ENCODE measurements at places on chromosomes 3 and 15.

GRCh38 chr3:71641674-71642073 is 58.1 kb upstream of the FOXP1 start:
- peak; percentile 14 for DNase-seq

DNA sequence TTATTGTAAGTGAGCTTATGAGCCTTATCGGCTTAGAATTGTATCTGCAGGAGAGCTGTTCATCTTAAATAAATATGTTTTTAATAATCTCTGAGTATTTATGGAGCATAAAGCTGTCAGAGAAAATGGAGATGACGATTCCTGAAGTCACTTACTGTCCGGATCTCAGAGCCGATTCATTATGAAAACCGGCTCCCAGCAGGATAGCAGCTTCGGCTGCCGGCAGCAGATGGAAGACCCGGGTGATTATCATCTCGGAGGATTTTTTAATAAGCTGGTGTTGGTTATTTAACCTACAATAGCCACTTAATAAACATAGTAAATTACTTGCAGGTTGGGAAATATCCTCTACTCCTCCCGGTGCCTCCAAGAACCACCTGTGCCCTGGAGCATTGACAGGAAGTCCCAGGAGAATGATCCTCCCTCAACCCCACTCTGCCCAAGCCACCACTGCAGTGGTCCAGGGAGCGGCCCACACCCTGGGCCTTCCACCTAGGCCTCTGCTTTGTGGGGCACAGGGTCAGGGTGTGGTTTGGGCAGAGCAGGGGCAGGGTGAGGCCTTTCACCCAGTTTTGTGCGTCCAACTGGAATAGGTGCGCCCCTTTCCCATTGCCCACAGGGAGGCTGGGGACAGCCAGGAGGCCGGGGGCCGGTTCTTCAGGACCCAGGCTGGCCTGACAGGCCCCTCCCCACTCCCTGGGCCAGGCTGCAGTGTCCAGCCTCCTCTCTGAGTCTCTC is 42.2 kb upstream of the PRR23E start:
- DNase-seq, result no peak

- DNase-seq, result peak; percentile 42
Measured at GRCh38 chr3:36944012-36944640, 728 bp downstream of the TRANK1 start.

- peak; percentile 15 for DNase-seq
Measured at GRCh38 chr3:113825090-113825489, 13.5 kb upstream of the GRAMD1C start.

GRCh38 chr3:3800685-3801493 is 1.7 kb downstream of the LRRN1 start:
- DNase-seq, result no peak

GRCh38 chr3:9809239-9809614 is 835 bp upstream of the TTLL3 start:
- DNase-seq, result no peak

DNA sequence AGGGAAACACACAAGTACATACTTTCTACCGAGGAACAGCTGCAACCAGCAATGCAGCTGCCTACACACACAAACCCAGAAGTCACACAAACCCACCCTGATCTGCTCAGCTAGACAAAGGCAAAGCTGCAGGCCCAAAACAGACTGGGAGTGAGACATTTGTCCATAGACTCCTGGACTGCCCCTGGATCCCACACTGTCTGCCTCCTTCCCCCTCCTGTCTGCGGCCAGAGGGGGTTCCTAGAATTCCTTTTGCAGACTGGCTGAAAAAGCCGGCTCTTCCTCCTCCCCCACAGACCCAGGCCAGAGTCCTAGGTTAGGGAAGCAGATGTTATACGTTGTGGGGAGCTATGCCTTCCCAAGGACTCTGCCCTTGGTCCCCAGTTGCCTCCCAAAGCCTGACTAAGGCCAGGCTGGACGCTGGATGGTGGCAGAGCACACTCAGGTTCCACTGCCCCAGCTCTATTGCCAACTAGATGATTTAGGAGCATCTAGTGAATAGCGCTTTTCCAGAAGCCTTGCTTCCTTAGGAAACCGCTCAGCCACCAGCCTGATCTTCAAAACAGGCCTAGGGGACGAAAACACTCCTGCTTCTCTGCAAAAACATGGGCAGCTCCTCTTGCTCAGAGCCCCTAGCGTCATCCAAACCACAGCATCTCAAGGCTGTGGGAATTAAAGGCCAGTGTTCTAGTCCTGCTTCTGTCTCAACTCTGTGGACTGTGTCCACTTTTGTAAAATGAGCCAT is 37.4 kb upstream of the CILP start:
- no peak for DNase-seq

GRCh38 chr3:64318668-64319271 is 93.5 kb upstream of the PRICKLE2 start:
- no peak for DNase-seq

GRCh38 chr3:43769885-43770425 is 79.2 kb downstream of the ABHD5 start:
- no peak for DNase-seq

- DNase-seq, result no peak
Measured at GRCh38 chr15:37368961-37369360, 268.6 kb upstream of the MEIS2 start.

DNA sequence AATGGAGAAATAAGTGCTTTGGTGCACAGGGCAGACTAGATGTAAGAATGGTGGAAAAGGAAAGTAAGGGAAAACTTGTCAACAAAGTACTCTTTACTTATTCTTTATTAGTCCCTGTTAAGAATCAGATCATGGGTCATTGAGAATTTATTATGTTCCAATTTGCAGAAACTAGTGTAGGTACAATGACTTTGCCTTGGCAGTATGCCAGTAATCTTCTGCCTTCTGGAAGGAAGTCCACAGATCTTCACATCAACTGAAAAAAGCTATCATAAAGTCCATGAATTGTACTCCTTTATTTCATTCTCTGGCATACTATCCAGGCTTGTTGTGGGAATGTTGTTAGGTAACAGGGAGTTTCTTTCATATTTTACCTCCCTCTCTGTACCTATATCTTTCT is 88.2 kb upstream of the FLNB start:
- no peak for DNase-seq

- no peak for DNase-seq
Measured at GRCh38 chr3:127152684-127153505, 40.0 kb upstream of the PRR23E start.

- no peak for DNase-seq
Measured at GRCh38 chr3:89212619-89213018, 105.2 kb downstream of the EPHA3 start.

DNA sequence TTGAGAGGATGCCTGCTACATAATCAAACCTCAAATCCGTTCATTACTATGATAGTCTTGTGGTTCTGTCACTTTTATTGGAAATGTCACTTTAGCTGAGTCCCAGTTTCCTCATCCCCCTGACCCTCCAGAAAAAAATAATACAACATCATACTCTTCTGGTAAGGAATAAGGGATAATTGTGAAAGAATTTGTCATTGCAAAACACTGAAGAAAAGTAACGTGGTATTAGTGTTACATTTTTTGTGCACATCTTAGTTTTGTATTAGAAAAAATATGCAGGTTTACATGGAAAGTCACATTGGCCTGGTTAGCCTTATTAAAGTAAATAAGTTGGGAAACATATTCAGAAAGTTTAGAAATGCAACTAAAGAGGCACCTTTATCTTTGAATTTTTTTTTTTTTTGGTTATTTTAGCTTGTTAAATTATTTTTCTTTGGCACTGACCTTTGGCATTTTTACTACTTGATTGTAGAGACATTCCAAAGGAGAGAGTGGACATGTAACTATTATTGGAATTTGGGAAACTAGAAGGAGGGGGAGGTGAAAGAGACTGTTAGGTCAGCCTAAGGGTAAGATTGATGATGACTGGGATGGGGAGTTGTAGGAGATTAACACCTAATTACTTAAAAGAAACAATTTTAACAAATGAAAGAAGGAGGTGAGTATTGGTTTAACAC is 462.2 kb upstream of the RARB start:
- no peak for DNase-seq

DNA sequence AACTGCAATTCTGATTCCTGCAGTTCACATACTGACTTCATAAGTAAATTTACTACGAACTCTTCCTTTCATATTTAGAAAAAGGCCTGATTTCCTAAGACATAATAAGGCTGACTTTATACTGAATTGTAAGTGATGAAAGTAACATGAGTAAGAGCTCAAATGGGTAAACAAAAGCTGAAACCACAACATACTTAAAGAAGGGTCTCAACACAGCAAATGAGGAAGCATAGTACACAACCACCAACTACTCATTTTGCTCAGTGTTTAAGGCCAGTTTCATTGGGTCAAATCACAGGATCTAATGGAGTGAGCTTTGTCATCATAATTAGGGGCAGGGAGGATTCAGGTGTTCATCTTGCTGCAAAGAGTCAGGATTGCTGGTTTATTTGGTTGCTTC is 81.4 kb downstream of the SETD2 start:
- peak; percentile 49 for DNase-seq

- DNase-seq, result no peak
Measured at GRCh38 chr3:49057268-49057667, 28.1 kb upstream of the IMPDH2 start.

DNA sequence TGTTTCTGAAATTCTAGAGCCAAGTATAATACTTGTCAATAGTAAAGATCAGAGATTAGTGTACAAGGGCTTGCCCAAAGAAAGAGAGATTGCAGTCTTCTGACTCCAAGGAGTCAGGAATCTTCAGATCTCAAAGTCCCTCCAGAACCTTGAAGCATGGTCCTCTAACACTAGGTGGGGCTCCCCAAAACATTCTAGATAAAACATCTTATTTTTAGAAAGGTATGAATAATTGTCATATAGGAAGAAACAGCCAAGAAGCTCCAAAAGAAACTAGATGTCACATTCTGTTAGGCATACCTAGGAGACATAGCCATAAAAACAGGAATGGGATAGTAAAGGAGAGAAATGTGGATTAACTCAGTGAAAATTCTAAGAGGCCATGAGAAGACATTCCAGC is 10.7 kb downstream of the MUC13 start:
- DNase-seq, result no peak

DNA sequence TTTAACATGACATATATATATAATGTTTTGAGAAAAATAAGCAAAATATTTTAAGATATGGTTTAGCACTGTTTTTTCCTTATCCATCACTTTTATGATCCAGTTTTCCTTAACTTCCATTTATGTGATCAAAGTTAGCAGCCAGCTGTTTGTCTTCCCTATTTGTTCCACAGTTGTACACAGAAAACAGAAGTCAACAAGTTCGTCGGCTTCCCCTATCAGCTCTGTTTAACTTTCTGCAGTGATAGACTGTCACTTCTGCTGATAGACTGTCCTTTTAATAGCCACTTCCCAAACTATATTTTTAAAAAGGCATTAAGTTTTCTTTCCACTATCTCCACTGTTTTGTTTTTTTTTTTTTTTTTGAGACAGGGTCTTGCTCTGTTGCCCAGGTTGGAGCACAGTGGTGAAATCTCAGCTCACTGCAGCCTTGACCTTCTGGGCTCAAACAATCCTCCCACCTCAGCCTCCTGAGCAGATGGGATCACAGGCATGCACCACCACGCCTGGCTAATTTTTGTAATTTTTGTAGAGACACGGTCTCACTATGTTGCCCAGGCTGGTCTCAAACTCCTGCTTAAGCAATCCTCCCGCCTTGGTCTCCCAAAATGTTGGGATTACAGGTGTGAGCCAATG is 7.2 kb downstream of the FSD2 start:
- no peak for DNase-seq

DNA sequence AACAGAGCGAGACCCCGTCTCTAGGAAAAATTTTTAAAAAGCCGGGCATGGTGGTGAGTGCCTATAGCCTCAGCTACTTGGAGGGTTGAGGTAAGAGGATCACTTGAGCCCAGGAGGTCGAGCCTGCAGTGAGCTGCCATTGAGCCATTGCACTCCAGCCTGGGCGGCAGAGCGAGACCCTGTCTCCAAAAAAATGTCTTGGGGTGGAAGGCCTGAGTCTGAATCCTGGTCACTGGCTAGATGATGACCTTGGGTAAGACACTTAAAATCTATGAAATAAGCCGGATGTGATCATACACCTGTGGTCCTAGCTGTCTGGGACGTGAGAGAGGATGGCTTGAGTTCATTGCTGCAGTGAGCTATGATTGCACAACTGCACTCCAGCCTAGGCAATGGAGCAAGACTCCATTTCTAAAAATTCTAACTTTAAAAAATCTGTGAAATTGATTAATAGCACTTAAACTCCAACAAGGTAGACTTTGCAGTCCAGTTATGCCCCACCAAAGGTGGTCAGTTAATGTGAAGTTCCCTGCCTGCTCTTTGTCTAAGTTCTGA is 157.3 kb upstream of the UMPS start:
- DNase-seq, result no peak

DNA sequence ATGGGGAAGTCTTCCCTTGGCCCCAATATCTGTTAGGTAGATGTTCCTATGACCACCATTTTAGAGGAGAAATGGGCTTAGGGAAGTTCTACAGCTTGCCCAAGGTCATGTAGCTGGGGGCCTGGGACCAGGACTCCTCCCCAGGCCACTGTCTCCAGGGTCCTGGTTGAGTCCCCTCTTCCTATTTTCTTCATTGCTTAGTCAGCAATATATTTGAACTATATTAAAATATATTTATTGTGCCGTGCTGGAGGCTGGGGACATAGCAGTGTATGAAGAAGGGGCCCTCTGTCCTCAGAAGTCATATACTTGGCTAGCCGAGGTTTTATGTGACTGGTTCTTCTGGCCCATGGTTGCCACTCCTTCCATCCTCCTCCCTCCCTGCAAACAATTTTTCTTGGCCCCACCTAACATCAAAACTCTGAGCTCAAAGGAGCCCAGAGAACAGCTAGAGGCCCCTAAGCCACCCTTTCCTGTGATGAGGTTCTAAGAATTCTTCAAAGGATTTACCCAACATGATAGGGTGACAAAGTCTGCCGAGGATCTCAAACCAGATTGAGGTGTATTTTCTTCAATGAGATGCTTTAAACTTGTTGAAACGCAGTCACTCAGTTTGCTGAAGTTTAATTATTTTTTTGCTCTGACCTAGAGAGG is 121.2 kb upstream of the RASGRP1 start:
- no peak for DNase-seq

- DNase-seq, result no peak
Measured at GRCh38 chr15:55241186-55241585, 44.4 kb upstream of the RSL24D1 start.

GRCh38 chr3:134284438-134284837 is 33.8 kb upstream of the RYK start:
- no peak for DNase-seq

GRCh38 chr3:176147251-176147650 is 1050.0 kb downstream of the TBL1XR1 start:
- DNase-seq, result no peak

- peak; percentile 37 for DNase-seq
Measured at GRCh38 chr15:28868744-28869345, 16.9 kb upstream of the APBA2 start.

All from NB4 (cell line).